ENCODE measurements at places on chromosomes 2 and 18. TPM values are rescaled to one million over a fixed set of nuclear protein-coding genes. Genes with fewer than 3 reads are reported as not detected.

ANKRD30B gene
- polyA plus RNA-seq: 0.09 TPM

PLCL1 gene
- 11.8 TPM for polyA plus RNA-seq

RAB17 gene
- 13.6 TPM for polyA plus RNA-seq

STAT4 gene
- polyA plus RNA-seq: 9.7 TPM

SLC9A4 gene
- not detected for polyA plus RNA-seq

CNDP2 gene
- 121 TPM for polyA plus RNA-seq

PLEKHH2 gene
- 288 TPM for polyA plus RNA-seq

GPR39 gene
- polyA plus RNA-seq: 3.8 TPM

DNA sequence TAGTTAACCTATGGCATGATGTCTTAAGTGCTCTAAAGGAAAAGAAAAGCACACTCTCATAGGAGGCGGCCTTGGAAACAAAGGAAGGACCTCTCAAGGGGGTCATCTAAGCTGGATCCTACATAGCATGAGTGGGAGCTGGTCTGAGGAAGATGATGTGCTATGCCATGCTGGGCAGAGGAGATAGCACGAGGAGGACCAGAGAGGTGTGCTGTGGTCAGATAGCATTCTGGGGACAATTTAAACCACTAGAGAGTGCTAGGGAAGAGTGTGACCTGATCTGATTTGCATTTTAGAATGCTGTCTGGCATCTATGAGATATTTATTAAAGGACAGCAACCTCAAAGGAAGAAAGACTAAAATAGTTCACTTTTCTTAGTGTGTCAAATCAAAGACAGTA lies 910.1 kb upstream of the CELF4 start:
- DNase-seq: no peak

- no peak for DNase-seq
Observed at GRCh38 chr2:102120261-102120660, 22.3 kb upstream of the IL1R1 start.

- DNase-seq: no peak
Observed at GRCh38 chr2:173672573-173673340, 292.4 kb downstream of the SP3 start.

GRCh38 chr2:69092857-69093256 lies 79.9 kb downstream of the ANTXR1 start:
- DNase-seq: no peak

DNA sequence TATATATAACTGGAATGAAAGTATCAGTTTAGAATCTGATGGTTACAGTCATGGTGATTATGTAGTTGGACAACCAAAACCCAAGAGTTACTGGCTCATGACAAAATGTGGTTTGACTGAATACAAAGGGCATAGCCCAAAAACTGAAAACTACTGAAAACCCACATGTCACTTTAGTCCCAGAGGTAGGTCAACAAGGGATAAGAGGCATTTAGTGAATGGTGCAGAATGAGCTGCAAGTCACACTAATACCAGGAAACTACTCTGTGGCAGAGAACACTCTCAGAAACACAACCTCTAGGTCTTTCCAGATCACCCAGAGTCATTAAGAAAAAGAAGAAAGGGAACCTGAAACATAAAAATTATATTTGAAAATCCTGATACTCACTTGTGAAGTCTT lies 154.5 kb downstream of the AGPS start:
- DNase-seq: no peak

DNA sequence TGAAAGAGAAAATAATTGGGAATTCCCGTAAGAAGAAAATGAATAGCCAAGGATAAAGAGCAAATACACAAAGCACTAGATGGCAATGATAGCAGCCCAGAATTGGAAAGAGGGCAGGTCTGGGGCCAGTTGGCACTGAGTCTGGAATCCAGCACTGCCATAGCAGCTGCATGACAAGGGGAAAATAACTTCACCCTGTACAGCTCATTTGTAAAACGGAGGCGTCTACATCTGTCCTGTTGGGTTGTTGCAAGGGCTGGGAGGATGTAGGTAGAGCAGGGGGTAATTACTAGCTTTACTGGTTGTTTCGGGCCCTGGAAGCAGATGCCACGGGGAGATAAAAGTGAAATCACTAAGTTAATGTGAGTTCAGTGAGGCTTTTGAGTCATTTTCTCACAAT lies 110.0 kb upstream of the RASGRP3 start:
- no peak for DNase-seq

DNA sequence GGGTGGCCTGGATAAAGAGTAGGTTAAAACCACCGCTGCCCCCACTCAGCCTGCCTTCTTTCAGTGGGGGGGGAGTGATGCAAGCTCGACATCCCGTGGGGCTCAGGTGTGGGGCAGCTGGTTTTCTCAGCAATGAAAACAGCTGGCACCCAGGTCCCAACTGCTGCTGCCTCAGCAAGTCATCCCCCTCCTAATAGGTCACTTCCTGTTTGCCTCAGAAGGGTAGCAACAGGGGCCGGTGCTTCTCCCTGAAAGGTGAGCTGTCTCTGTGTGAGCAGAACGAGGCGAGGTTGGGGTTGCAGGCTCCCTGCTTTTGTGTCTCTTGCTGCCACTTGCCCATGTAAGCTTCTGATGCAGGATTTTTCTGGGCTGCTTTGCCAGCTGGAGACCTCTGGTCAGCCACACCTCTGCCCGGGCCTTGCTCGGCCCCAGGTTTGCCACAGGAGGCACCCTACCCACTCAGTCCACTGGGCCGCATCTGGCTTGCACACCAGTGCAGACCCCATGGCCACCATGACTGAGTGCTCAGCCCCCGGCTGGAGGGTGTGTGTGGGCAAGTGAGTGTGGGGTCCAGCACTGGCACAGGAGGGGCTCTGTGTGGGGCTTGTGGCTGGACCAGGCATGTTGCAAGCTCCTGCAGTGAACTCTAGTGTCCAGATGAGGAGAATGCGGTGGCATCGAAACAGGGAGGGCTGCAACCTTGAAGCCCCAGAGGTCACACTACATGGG lies 11.5 kb upstream of the ASB1 start:
- no peak for DNase-seq

DNA sequence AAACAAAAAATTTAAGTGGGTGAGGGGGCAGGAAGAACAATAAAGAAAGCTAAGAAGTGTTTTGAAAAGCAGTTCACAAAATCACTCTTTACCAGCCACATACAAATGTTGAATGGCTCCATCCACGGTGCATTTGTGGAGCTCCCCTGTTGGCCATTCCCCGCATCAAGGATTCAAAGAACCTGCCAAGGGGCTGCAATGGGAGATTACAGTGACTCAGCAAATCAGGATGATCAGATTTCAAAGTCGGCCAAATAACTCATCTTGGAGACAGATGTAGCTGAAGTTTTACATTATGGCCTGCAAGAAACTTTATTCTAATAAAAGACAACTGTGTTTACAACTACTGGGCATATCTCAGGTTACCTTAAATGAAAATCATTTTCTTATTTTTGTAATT lies 26.9 kb downstream of the COL4A3 start:
- no peak for DNase-seq

- DNase-seq: no peak
Observed at GRCh38 chr2:8441986-8442385, 239.9 kb upstream of the ID2 start.

GRCh38 chr2:34785206-34785785 lies 1186.2 kb upstream of the FAM98A start:
- DNase-seq: no peak

- no peak for DNase-seq
Observed at GRCh38 chr2:135952891-135953290, 32.5 kb downstream of the DARS1 start.

DNA sequence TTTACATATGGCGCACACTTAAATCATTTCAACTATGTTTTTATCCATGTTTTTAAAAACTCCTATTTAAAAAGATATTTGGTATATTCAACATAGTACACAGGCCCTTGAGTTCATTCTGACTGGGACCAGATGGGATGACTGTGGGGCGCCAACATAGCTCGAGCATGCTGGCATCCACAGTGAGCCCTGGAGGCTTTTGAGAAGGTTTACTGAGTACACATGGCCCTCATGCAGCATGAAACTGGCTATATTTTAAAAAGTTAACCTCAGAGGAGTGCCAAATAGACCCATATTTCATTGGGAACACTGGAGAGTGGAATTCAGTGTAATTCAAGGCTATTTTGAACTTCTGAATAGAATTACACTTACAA lies 83.6 kb downstream of the CCDC85A start:
- no peak for DNase-seq

DNA sequence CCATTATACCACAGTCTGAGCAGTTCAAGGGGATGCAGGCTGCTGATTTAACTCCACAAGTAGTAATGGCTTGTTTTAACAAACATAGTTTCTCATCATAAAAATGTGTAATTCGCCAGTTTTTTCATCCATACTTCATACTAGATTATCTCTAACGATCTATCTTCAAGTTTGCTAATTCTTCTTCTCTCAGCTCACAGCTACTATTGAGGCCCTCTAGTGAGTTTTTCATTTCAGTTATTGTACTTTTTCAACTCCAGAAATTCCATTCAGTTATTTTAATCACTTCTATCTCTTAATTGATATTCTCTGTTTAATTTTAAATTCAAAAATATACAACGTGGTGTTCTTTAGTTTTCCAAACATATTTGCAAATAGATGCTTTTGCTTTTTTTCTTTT lies 20.1 kb upstream of the TMEM87B start:
- no peak for DNase-seq

GRCh38 chr2:19617257-19617848 lies 258.9 kb upstream of the OSR1 start:
- no peak for DNase-seq

DNA sequence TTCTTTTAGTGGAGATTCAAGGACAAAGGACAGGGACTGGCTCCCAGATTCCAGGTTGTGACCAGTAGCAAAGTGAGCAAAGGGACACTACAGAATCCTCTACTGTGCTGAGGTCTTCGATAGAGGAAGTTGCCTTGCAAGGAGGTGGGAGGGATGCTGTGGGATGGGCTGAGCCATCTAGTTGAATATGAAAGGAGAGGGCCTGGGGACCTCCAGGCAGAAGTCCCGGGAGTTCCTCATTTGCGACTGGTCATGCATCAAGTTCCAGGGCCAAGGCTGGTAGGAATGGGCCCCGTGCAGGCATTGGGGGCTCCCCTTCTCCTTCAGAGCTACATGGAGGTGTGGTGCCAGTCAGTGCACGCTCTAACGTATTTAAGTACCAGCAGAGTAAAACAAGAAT lies 12.6 kb upstream of the PROM2 start:
- DNase-seq: no peak

DNA sequence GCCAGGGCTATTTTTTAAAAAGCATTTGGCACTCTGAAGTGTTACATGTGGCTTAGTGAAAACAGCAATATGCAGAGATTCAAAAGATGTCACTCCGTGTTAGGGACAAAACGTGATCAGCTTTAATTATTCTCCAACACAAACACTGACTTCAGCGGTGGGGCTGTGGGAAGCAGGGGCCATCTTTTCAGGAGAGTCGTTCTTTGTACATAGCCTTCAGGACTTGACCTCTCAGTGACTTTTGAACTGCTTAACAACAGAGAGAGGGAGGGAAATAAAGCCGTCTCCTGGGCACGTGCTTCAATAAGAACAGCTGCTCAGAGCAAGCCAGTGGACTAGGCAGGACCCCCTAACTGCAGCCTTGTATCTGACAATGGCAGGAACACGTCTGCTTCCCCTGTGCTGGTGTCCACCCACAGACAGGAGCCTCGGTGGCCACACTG lies 95.0 kb upstream of the HDAC4 start:
- DNase-seq: no peak

- no peak for DNase-seq
Observed at GRCh38 chr2:3610881-3611505, 16.1 kb downstream of the COLEC11 start.

DNA sequence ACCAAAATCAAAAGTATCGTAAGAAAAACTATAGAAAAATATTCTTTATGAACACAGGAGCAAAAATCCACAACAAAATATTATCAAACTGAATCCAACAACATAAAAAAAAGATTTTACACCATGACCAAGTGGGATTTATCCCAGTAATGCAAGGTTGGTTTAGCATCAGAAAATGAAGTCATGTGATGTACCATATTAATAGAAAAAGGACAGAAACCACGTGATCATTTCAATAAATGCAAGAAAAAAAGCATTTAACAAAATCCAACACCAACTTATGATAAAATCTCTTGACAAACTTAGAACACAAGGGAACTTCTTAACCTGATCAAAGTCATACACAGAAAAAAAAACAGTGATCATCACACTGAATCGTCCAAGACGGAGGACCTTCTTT lies 105.3 kb downstream of the NFATC1 start:
- DNase-seq: no peak

DNA sequence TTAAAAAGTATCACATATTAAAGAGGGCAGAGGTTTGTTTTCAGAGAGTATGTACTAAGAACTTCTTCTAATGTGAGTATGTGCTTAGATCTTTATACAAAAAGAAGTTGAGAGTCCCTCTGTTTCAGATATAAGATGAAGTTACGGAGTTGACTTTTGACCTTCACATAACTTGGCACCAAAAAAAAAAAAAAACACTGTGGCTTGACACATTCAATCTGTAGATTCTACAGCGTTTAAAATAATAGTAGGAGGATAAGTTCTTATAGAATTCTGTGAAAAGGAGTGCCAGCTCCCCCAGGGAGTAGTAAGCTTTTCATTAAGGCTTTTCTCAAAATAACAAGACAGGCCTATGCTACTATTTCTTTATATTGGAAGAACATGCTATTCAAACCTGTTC lies 105.4 kb upstream of the LRP1B start:
- DNase-seq: peak; percentile 9

DNA sequence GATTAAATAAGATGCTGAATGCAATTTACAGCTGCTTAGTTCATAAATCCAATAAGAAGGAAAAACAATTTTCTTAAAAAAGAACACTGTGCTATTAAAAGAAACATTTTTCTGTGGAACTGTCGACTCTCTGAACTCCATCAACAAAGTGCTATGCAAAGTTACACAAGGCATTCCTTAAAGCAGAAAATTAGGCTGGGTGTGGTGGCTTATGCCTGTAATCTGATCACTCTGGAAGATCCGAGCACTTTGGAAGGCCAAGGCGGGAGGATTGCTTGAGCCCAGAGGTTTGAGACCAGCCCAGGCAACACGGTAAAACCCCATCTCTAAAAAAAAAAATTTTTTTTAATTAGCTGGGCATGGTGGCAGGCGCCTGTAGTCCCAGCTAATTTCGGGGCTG lies 13.0 kb downstream of the MCM6 start:
- no peak for DNase-seq

DNA sequence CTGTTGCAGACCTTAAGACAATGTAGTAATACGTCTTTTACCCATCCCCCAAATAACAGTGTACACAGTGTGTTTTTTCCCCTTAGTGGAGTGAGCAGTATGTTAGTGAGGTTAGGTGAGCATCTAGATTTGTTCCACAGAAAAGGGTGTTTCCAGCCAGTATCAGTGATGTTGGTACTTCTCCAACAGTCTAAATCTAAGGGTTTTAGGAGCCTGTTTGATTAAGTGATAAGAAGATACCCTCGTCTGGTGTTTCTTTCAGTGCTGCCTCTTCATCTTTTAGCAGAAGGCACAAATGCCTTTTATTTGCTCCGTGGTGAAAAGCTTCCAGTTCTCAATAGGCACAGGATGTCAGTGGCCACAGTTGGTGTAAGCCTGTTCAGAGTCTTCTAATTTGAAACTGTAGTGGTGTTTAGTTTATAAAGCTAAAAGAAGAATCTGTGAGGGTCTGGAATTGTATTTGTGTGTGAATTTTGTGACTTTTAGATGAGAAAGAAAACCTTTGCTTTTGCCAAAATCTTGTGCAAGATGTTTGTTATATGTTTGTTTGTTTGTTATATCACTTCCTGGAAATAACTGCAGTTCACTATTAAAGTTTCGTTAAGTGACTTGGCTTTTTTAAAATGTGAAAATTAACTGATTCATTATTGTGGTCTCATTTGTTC lies 71.2 kb downstream of the MAP4K4 start:
- no peak for DNase-seq

GRCh38 chr2:138502255-138503086 lies 901 bp downstream of the SPOPL start:
- DNase-seq: peak; percentile 31

- no peak for DNase-seq
Observed at GRCh38 chr2:70523996-70524965, 29.3 kb downstream of the TGFA start.

All from right lung (tissue), 10 donors.